HEK293T (cell line): ENCODE measurements at places on chromosomes 4 and X.

DNA sequence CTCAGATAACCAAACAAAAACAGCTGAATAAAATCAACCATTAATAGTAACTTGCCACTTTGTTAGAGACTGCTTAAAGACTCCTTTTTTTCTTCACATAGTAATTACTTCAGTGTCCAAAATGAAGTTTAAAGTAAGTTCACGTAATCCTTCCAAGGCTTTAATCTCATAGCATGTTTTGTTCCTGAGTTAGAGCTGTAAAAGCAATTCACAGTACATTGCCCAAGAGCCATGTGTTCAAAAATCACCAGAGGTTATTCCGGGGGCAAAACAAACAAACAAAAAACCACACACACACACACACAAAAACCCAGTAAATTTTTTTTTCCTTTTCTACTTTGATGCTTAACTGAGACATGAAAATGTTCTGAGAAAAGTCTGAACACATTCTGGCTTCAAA lies 6.1 kb downstream of the GPR82 start:
- DNase-seq = no peak

- no peak for DNase-seq
Measured at GRCh38 chr4:155143512-155143911, 64.9 kb upstream of the NPY2R start.

GRCh38 chr4:38989487-38989886 lies 42.7 kb downstream of the TMEM156 start:
- no peak for DNase-seq

- peak; percentile 7 for DNase-seq
Measured at GRCh38 chr4:126106658-126107057, 791.9 kb downstream of the FAT4 start.

GRCh38 chr4:160956875-160957274 lies 1206.9 kb downstream of the FSTL5 start:
- no peak for DNase-seq

GRCh38 chr4:184274286-184274951 lies 56.7 kb upstream of the ENPP6 start:
- DNase-seq = no peak

DNA sequence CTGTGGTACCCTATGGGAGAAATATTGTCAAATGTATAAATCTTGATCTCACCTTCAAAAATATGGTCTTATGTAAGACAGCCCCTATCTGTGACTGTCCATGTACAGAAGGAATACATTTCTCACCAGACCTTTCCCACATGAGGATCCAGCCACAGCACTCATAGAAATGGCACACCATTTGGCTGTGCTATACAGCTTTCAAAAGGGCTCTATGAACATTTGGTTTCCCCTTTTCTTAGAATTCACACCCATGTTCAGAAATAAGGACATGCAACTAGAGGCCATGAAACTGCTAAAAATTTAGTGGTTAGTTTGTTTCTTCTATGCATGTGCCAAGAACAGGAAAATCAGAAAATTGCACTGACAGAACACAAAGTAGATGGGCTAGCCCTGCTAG lies 62.7 kb downstream of the ANTXR2 start:
- DNase-seq = no peak

GRCh38 chr4:8205241-8205707 lies 6.2 kb downstream of the SH3TC1 start:
- no peak for DNase-seq

- no peak for DNase-seq
Measured at GRCh38 chr4:78956975-78957374, 17.7 kb upstream of the PAQR3 start.

DNA sequence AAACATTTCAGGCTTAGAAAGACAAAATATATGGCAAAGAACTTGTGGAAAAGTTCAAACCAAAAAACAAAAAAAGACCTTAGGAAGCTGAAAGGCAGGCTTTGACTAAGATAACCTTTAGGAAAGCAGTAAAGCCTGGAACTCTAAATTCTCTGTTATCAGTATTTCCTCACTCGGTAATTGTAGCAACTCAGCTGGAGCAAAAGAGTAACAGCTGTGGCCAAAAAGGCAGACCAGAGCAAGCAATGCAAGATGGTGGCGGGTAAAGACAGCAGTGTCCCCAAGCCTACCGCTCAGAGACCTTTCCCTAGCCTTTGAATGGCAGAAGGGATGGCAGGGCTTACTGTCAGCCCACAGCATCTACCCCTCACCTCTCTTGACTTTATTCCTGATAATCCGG lies 63.1 kb upstream of the KLHL13 start:
- no peak for DNase-seq

DNA sequence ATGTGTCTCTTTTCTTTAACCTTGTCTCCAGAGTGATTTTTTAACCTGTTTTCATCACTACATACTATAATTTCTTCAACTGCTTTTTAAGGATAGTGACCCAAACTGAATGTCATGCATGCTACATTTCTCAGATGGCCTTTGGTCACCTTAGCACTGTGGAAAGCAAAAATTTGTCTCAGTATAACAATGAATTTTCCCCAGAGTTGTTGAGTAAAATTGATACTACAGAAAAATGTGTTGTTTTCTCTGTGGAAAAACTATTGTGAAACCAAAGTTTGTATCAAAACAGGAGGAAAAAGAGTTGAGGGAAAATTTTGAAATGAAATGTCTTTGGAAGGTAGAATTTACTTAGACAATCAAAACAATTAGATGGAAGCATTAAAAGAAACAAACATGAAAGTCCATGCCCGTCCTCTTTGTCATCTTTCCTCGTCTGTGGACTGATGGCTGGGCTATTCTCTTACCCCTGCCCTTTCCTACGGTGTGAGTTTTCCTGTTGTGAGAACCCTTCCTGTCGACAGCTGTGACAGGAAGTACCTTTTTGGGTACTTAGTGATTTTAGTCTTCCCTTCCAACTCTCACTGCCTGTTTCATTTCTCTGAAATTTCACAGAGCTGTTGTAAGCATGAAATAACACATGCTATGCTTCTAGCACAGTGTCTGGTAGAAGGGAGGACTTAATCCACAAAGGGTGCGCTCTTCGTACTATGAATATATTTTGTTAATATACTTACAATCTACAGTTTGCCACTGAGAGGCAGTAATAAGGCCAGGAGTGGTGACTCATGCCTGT lies 50.8 kb downstream of the LRP2BP start:
- DNase-seq = no peak

- no peak for DNase-seq
Measured at GRCh38 chr4:109576462-109576861, 16.4 kb downstream of the MCUB start.

DNA sequence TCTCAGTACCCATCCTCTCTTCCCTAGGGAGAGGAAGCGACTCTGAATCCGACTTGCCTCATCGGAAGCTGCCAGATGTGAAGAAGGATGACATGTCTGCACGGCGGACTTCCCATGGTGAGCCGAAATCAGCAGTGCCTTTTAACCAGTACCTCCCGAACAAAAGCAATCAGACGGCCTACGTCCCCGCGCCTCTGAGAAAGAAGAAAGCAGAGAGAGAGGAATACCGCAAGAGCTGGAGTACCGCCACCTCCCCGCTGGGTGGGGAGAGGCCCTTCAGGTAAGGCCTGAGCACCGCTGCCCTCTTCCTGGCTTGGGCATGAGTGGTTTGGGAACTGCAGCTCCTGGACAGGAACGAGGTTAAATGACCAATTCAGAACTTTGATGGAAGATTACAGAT lies 81.2 kb downstream of the LIMCH1 start:
- DNase-seq = no peak

DNA sequence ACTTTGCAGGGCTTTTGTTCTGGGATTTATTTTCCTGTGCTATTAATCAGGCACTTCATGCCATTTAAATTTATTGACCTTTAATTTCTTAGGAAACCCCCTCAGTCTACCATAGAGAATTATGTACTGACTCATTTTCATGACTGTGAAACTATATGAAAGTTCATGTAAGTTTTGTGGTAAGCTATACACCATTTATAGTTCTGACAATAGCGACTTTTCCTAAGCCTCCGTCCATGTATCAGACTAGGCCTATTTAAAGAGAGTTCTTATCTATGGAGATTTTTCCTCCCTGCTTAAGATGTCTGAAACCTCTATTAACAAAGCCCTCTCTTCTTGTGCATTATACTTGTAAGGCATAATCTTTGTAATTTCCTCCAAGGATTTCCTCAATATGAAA lies 111.6 kb downstream of the AFF2 start:
- no peak for DNase-seq

- no peak for DNase-seq
Measured at GRCh38 chr4:137427411-137427810, 104.9 kb downstream of the PCDH18 start.

DNA sequence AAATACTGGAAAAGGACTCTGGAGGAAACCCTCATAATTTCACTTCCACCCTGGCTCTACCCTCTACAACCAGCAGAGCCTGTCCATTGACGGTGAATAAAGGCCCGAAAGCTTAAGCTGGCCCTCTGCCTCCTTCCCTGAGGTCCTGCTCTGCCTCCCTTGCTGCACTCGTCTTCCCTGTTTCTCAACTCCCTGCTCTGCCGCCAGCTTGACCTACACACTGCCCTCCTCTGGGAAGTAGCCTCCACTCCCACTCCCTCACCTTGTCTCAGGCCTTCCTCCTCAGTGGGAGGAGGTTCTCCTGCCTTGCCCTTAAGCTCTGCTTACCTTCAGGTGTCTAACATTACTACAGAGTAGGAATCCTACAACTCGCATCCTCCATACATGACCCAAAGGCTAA lies 608.6 kb upstream of the NR3C2 start:
- DNase-seq = no peak

- DNase-seq = no peak
Measured at GRCh38 chr4:147735413-147736301, 3.8 kb downstream of the ARHGAP10 start.

- DNase-seq = peak; percentile 36
Measured at GRCh38 chrX:73916931-73917667, 354.1 kb downstream of the CHIC1 start.

DNA sequence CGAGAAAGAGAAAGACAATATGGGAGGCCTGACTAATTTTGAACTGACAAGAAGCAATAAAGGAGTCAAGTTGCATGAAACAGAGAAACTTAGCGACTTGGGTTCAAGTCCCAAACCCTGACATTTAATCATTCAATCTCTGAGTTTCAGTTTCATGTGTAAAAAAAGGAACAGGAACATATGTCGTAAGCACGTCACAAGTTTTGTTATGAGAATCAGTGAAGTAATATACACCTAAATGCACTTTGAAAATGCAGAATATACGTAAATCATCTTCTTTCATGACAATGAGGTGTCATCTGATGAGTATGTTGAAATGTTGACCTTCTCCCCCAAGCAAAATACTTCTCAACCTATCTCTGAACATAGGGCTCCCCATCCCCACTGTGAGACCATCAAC lies 10.4 kb downstream of the ACOT9 start:
- DNase-seq = no peak

GRCh38 chr4:74635490-74636123 lies 158.7 kb downstream of the BTC start:
- no peak for DNase-seq

DNA sequence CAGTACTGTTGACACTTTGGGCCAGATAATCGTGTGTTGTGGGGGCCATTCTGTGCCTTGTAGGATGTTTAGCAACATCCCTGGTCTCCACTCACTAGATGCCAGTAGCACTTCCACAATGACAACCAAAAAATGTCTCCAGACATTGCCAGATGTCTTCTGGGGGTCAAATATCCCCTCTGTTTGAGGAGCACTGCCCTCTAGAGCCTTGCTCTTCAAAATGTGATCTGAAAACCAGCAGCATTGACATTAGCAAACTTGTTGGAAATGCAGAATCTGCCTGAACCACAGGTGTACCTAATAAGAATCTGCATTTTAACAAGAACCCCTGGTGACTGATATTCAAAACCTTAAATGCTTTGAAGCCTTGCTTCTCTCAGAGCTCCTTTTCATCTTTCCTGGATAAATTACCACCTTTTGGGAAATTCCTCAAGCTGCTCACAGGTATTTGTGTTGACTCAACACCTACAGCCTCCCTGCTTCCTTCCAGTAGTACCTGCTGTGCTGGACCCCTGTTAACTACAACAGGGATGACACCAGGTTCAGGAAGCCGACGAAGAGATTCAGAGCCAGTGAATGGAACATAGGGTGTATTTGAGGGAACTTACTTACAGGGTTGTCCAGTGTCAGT lies 459.0 kb upstream of the NR3C2 start:
- no peak for DNase-seq

GRCh38 chr4:74770226-74770910 lies 24.0 kb downstream of the BTC start:
- DNase-seq = no peak

DNA sequence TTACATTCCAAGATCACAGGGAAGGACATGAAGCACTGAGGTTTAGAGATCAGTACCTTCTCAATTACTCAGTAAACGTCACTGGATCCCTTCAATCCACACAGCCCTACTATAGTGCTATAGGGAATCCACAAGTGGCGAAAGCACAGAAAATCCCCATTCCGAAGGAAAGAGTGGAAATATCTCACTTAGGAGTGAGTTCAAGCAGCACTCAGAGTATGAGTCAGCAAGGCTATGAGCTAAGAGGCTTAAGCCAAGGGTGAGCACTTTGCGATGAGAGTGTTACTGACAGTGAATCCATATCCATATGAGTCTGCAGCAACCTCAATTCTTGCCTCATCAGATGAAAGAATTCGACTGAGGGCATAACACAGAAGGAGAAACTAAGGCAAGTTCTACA lies 165.1 kb downstream of the VSIG4 start:
- no peak for DNase-seq

DNA sequence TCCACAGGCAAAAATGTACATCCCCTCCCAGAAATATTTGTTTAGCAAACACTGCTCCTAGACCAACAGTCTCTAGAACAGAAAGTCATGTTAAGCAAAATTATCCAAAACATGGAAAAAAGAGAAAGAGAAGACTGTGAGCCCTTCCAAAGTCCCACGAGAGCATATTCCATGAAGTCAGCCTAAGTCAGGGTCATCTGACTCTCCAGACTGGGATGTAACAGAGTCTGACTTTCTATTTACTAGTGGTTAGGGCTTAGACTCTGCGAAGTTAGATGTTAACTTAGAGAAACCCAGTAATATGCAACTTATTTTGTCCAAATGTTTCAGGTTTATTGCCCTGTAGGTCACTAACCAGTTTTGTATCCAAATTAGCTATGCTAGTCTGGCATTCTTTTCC lies 102.3 kb downstream of the MID1 start:
- no peak for DNase-seq

DNA sequence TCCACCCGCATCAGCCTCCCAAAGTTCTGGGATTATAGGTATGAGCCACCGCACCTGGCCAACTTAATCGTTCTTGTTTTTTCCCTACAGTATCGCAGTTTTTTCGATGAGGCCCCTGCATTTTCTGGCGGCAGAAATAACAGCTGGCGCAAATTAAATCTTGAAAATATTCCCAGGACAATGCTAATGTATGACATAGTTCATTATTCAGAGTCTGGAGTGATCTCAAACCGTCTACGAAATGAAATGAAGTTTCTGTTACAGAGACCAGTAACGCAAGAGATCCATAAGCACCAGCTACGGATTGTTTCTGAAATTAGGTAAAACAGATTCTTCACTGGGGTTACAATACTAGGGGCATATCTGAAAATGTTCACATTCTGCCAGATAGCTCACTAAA lies 27.3 kb downstream of the CXorf58 start:
- no peak for DNase-seq

DNA sequence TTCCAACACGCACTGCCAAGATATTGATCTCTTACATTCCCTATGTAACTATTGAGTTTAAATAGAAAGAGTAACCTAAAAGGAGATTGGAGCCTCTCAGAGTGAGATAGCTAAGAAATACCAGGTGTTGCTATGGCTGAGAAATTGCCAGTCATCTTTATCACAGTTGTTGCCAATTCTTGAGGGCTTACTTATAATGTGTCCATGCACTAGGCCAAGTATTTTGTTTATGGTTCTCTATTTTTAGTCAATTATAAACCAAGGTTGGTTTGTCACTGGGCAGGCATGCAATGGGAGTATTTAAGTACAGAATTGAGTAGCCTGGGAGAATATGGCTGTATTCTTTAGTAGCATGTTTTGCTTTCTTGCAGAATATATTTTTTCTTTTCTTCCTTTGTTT lies 201.6 kb downstream of the TEX13A start:
- no peak for DNase-seq
